Hepatocyte (in vitro differentiated cells): ENCODE measurements at places on chromosomes 7 and 10. TPM values are rescaled to one million over a fixed set of nuclear protein-coding genes. Genes with fewer than 3 reads are reported as not detected.

Gene AOAH
- total RNA-seq: 2.4 and 5.4 TPM in 2 replicates

Gene AKR1C8
- not detected in 2 replicates for total RNA-seq

Gene ATOH7
- total RNA-seq: 0.17 TPM in 1 of 2 replicates, not detected in the other

Gene SP8
- total RNA-seq: 0.12 and 1.0 TPM in 2 replicates

Gene ITPRID1
- total RNA-seq: 0.36 TPM in 1 of 2 replicates, not detected in the other

Gene NKX1-2
- 2.0 and 5.2 TPM in 2 replicates for total RNA-seq

GRCh38 chr7:65251851-65252620, 121.6 kb upstream of the ZNF92 start:
- no peaks in the 10 kb centered on the region for H3K36me3 ChIP-seq
- H3K4me3 ChIP-seq: peak overlapping the region; percentile 95
- H3K27ac ChIP-seq: peak overlapping the region; percentile 77

- no peak for DNase-seq
- H3K4me3 ChIP-seq: no peak overlapping the region
- no peaks in the 10 kb centered on the region for H3K36me3 ChIP-seq
- H3K27ac ChIP-seq: no peak overlapping the region
- no peaks in the 10 kb centered on the region for H3K4me1 ChIP-seq
Observed at GRCh38 chr7:156050636-156051569, 238.6 kb upstream of the SHH start.

DNA sequence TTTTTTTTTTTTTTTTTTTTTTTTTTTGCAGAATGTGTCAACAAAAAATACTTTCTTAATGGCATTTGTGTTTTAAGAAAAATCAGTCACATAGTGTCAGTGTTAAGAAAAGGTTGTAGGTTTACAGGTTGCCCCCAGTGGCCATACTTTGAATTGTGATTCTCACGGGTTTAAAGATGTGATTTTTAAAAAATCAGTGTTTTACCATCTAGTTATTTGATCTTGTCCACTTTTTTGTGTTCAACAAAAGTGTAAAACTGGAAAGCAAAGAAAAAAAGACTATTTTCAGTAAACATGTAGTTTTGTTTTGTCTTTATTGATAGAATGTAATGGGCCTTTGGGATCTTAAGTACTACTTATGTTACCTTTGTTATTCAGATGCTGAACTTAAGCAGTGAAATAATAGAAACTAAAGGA, 25.7 kb downstream of the SUV39H2 start:
- no peak overlapping the region for H3K27ac ChIP-seq
- H3K4me3 ChIP-seq: no peak overlapping the region
- no peaks in the 10 kb centered on the region for H3K4me1 ChIP-seq
- DNase-seq: peak; percentile 41
- H3K27me3 ChIP-seq: no peaks in the 10 kb centered on the region

- H3K36me3 ChIP-seq: no peaks in the 10 kb centered on the region
- no peak overlapping the region for H3K27ac ChIP-seq
- H3K4me3 ChIP-seq: no peak overlapping the region
Observed at GRCh38 chr7:121669144-121669543, 203.8 kb upstream of the PTPRZ1 start.

- H3K4me1 ChIP-seq: no peaks in the 10 kb centered on the region
- H3K27ac ChIP-seq: no peak overlapping the region
- H3K27me3 ChIP-seq: no peaks in the 10 kb centered on the region
- no peaks in the 10 kb centered on the region for H3K36me3 ChIP-seq
- H3K4me3 ChIP-seq: no peak overlapping the region
Observed at GRCh38 chr10:108411894-108412293, 1247.4 kb upstream of the SORCS1 start.

DNA sequence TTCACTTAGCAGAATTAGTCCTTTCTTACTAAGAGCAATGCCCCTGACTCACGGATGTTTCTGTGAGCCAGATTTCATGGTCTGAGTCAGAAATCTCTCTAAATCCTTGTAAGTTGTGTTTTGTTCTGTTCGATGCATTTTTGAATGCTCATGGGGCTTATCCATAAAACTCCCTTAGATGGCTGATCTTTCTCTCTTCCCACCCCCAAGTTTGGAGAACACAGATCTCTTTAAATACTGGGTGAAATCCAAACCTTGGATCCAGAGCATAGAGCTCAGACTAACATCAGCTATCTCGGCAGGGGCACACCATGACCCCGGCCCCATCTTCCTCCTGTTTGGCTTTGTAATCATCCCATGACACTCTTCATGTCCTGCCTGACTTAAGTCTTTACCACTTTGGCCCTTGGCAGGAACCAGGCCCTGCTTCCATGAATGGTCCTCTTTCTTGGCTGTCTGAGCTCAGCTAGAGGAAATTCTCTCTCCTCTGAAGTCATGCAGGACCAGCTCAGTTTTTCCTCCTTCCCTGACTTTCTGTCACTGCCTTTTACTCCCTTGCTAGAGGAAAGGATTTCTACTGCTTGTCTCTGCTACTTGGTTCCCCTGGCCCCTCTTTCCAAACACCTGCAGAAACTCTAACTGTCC, 120.4 kb upstream of the RAB11FIP2 start:
- no peak for DNase-seq
- no peak overlapping the region for H3K4me3 ChIP-seq
- H3K27ac ChIP-seq: peak overlapping the region; percentile 29
- H3K4me1 ChIP-seq: no peaks in the 10 kb centered on the region
- H3K36me3 ChIP-seq: no peaks in the 10 kb centered on the region

DNA sequence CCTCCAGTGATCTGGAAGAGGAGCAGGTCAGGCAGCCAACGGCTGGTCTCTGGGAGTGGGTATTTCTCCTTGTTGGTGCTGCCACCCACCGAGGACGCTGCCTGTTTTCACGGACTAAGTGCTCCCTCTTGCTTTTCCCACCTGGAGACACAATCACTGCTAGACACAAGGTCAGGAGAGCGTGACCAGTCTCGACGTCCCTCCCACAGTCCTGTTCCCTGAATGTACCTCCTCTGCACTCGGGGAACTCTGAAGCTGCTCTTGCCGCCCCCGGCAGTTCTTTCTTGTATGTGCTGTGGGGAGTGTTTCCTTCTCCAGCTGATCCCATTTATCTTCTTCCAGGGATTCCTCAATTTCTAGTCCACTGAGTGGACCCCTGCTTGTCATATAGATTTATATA, 89.4 kb downstream of the CYTH3 start:
- no peaks in the 10 kb centered on the region for H3K4me1 ChIP-seq
- DNase-seq: no peak
- H3K4me3 ChIP-seq: no peak overlapping the region
- H3K27ac ChIP-seq: no peak overlapping the region
- H3K36me3 ChIP-seq: no peaks in the 10 kb centered on the region

GRCh38 chr7:140314573-140315480, 83.5 kb downstream of the SLC37A3 start:
- H3K27me3 ChIP-seq: no peaks in the 10 kb centered on the region
- H3K27ac ChIP-seq: no peak overlapping the region
- H3K36me3 ChIP-seq: no peaks in the 10 kb centered on the region
- H3K4me1 ChIP-seq: peaks cover 5% of the 10 kb centered on the region
- no peak overlapping the region for H3K4me3 ChIP-seq
- no peak for DNase-seq

GRCh38 chr7:85229544-85229943, 42.7 kb upstream of the SEMA3D start:
- no peak overlapping the region for H3K4me3 ChIP-seq
- no peaks in the 10 kb centered on the region for H3K36me3 ChIP-seq
- no peak overlapping the region for H3K27ac ChIP-seq
- no peak for DNase-seq
- H3K27me3 ChIP-seq: no peaks in the 10 kb centered on the region
- H3K4me1 ChIP-seq: peaks cover 6% of the 10 kb centered on the region

- DNase-seq: no peak
- no peaks in the 10 kb centered on the region for H3K36me3 ChIP-seq
- H3K27ac ChIP-seq: no peak overlapping the region
- H3K4me3 ChIP-seq: no peak overlapping the region
- peaks cover 23% of the 10 kb centered on the region for H3K4me1 ChIP-seq
- no peaks in the 10 kb centered on the region for H3K27me3 ChIP-seq
Observed at GRCh38 chr7:101896316-101896715, 78.9 kb downstream of the CUX1 start.

- H3K4me3 ChIP-seq: no peak overlapping the region
- H3K27me3 ChIP-seq: no peaks in the 10 kb centered on the region
- DNase-seq: peak; percentile 69
- H3K27ac ChIP-seq: peak overlapping the region; percentile 92
- peaks cover 39% of the 10 kb centered on the region for H3K4me1 ChIP-seq
Observed at GRCh38 chr7:55065511-55066229, 46.9 kb downstream of the EGFR start.

DNA sequence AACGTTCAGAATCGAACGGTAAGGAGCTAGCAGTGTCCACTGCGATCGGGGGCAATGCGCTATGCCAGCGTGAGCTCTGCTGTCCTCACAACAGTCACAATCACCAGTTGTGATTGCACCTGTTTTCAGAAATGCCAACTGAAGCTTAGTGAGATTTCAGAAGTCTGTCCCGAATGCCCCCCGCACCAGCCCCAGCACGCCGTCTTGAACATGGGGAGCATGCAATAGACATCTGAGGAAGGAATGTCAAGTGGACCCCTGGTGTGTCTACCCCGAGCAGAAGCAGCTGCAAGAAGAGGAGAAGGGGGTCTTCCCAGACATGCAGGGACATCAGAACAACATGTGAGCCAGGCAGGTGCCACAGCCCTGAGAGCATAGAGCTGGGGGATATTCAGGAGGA, 125.7 kb upstream of the CHST15 start:
- H3K4me1 ChIP-seq: peaks cover 14% of the 10 kb centered on the region
- DNase-seq: no peak
- no peak overlapping the region for H3K4me3 ChIP-seq

GRCh38 chr10:111177379-111177778, 100.5 kb downstream of the ADRA2A start:
- H3K4me3 ChIP-seq: no peak overlapping the region
- H3K4me1 ChIP-seq: no peaks in the 10 kb centered on the region
- no peak for DNase-seq
- no peak overlapping the region for H3K27ac ChIP-seq

DNA sequence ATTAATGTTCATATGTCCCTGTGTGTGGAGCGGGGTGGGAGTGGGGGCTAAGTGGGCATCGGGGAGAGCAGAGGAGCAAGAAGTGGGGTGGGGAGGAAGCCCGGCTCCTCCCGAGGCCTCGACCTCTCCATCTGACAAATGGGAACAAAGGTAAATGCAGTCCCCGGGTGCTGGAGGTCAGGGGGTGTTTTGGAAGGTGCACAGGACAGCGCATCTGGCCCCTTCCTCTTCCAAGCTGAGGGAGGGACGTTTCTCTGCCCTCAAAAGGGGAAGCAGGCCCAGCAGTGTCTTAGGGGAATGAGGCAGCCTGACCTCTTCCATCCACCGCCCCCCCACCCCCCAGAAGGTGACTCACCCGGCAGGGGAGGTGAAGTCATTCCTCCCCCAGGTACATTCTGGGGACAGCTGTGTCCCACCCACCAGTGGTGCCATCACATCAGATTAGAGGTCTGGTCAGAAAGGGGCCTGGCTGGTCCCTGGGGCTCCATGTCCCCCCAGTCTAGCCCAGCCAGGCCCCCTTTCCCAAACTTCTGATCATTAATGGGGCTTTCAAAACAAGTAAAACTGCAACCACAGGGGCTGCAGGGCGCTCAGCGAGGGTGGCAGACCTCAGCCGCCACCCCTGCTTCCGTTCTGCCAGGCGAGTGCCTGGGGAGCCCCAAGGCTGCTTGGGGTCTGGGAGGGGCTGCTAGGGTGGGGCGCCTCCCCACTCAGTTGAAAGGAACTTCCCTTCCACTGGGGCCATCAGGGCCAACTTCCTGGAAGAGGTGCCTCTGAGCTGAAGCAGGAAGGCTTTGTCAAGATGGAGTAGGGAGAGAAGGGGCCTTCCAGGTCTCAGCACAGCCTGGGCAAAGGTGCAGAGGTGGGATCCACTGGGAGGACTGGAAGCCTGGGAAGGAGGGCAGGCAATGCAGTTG, 10.8 kb downstream of the LFNG start:
- DNase-seq: no peak
- H3K36me3 ChIP-seq: no peaks in the 10 kb centered on the region
- H3K27ac ChIP-seq: peak overlapping the region; percentile 55
- H3K4me1 ChIP-seq: peaks cover 31% of the 10 kb centered on the region
- H3K27me3 ChIP-seq: no peaks in the 10 kb centered on the region
